Activated gamma-delta T cell treated with Interleukin-2 at 50 U/mL for 16 hours (primary cell): ENCODE measurements at places on chromosomes 3 and 15.

DNA sequence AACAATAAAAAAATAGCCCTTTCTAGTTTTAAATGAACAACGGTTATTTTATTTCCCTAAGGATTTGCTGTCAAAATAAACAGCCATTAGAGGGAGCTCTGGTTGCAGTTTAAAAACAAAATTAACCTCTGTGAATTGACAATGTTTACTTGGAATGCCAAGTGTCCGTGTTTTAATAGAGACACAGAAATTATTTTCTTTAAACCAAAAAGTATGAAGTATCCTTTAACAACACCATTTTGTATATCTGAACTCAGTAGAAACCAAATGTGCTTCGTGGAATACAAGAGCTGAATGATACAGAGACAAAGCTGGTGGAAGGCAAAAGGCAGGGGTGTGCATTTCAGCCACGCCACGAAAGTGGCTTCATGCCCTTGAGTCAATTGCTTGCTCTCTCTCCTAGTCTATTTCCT is 74.4 kb downstream of the MOBP start:
- no peak for DNase-seq

DNA sequence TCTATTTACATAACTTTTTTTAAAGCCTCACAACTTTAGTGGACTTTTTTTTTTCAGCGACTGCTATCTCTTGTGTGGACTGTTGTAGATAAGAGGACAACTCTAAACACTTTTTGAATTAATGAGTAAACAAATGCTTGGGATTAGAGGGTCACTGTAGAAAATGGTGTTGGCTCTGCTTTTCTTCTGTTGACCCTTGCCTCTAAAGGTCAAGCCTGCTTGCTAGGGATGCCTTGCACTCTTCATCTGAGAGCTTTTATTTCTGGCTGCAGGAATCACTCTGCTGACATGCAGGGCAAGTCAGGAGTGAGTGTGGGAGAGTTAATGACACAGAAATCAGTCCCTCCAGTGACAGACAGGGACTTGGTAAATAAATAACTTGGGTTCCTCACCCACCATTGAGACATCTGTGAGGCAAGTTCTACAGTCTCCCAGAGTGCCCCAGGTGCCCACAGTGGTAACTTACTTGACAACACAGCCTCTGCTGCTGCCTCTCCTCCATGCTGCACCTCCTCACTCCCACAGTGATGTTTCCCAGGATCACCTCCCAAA is 390.1 kb downstream of the IL20RB start:
- no peak for DNase-seq

DNA sequence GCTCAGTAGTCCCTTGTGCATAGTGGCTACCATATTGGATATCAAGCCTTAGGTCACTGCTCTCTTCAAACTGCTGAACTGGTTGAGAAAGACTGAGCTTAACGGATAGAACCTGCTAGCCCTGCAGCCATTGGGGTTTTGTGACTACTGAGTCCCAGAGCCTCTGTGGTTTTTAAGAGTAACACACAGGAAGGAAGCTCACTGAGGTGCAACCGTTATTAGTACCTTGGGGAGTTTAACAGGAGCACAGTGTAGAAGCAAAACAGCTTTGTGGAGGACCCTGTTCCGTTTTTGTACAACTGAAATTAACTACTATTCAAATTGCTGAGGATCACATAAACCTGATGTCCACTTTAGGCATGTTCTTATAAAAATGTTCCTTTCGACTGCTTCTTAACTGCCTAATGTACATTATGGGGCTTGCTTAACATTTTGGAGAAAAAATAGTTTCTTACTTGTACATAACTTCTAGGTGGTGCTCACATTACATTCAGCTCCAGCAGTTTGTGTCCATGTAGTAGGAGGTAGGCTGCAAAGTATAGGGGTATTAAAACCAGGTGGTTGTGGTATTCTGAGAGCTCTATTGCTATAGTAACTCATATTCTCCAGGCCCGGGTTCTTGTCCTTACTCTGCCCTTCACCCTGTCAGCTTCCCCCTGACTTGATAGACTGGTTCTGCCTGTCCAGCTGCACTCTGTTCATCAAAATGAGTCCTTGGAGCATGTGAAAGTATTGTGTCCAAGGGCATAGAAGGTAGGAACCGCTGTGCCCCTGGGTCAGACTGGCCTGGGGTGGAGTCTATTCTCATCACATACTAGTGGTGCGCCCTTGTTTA is 17.3 kb downstream of the PXK start:
- no peak for DNase-seq

GRCh38 chr3:90035643-90036042 is 928.2 kb downstream of the EPHA3 start:
- DNase-seq = no peak

- no peak for DNase-seq
Observed at GRCh38 chr3:79636372-79636771, 131.4 kb downstream of the ROBO1 start.

DNA sequence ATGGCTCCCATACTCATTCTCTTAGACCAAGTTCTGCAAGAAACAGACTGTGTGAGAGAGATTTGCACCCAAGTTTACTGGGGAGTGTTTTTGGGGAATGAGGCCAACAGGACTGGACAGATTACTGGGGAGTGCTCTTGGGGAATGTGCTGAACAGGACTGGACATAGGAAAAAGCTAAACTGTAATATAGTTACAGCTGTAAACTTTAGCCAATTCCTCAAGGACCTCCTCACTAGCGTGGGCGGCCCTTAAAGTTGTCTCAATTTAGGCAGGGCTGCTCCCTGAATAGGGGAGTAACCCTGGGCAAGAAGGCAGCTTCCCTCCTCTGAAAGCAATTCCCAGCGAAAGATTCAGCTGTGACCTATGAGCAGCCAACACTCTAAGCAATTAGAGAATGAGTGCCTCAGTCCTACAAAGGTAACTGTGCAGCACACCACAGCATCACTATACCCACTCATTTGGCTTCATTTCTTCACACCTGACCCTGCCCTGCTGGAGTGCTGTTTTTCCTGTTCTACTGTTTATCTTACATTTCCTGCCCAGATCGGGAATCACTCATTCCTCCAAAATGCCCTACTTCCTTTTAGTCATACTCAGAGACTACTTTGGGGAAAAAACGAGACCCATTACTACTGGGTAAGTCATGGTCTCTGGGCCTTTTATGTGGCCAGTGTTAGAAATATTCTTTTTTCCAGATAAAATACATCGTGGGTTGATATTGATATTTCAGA is 41.3 kb upstream of the TRIM42 start:
- no peak for DNase-seq

DNA sequence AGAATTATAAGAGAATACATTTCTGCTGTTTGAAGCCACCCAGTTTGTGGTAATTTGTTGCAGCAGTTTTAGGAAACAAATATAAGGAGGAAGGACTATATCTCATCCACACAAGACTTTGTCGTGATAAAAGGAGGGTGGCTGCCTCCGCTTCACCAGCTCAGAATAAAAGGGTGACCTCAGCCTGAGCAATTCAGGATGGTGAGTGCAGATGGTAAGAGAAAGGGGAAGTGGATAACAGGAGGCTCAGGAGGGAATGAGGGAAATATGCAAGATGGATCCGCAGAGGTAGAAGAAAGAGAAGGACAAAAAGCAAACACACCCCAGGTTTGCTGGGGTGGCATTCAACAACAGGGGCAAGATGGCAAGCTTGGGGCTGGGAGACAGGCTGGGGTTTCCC is 108.1 kb upstream of the TNFAIP8L3 start:
- DNase-seq = no peak

DNA sequence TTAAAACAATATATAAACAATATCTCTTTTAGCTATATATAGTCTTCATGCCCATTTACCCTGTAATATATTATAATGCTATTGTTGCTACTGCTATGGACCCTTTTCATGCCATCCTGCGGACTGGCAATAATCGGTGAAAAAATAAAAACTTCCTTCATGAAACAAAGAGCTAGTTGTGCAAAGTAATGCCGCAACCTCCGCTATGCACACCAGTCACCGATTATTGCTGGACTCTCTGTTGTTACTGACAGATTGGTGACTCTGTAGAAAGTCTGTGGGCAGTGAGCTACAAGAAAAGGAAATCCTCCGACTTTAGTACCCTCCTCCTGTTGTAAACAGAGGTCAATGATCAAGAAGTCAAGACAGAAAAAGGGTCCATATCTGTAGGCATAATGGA is 17.9 kb upstream of the ICE2 start:
- no peak for DNase-seq

DNA sequence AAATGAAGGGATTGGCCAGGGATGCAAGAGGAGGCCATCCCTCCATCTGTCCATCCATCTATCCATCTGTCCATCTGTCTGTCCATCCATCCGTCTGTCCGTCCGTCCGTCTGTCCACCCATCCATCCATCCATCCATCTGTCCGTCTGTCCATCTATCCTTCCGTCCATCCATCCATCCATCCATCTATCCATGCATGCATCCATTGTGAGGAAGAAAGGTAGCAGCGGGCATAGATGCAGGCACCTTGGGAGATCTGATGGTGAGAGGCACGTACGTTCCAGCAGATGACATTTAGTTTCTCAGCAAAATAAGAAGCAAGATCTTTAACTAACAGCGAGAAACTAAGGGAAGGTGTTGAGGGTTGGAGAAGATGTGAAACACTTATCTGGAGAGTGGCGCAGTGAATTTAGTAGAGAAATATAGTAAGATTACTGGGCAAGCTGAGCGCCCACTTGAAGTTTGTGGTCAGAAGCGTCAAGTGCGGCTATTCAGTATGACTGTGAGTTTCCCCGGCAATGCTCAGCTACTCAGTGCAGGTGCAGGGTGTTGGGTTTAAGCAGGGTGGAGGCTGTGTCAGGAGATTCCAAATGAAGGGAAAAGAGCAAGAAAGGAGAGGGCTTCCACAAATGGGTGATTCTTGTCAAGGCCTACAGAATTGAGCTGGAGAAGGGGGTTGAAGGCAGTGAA is 22.4 kb upstream of the SRP14 start:
- no peak for DNase-seq

GRCh38 chr15:60128710-60129109 is 124.6 kb downstream of the FOXB1 start:
- no peak for DNase-seq
